Right cardiac atrium (tissue), 5 donors: ENCODE measurements at places on chromosomes 1 and 21. TPM values are rescaled to one million over a fixed set of nuclear protein-coding genes. Genes with fewer than 3 reads are reported as not detected.

GRCh38 chr1:191895049-191895448 is 263.2 kb upstream of the RGS18 start:
- DNase-seq: no peak

PFKFB2 gene
- 22.2 TPM for total RNA-seq

TMEM269 gene
- total RNA-seq: not detected

DNA sequence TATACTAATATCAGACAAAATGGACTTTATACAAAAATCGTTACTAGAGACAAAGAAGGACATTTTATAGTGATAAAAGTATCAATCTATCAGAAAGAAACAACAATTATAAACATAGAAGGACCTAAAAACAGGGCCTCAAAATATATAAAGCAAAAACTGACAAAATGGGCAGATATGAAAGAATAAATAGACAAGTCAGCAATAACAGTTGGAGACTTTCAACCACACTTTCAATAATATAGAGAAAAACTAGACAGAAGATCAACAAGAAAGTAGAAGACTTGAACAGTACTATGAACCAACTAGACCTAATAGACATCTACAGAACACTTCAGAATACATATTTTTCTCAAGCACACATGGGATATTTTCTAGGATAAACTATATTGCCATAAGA is 52.4 kb downstream of the MIS18A start:
- no peak for DNase-seq

SNRPE gene
- 57.0 TPM for total RNA-seq

IL20 gene
- not detected for total RNA-seq

OSCP1 gene
- total RNA-seq: 7.3 TPM

C1orf210 gene
- total RNA-seq: not detected

- DNase-seq: no peak
Observed at GRCh38 chr21:23799376-23799775, 1807.9 kb downstream of the MRPL39 start.

GRCh38 chr1:40985875-40986274 is 6.4 kb downstream of the CTPS1 start:
- DNase-seq: no peak

GRCh38 chr1:38474738-38475623 is 384.6 kb downstream of the RRAGC start:
- DNase-seq: no peak

DNA sequence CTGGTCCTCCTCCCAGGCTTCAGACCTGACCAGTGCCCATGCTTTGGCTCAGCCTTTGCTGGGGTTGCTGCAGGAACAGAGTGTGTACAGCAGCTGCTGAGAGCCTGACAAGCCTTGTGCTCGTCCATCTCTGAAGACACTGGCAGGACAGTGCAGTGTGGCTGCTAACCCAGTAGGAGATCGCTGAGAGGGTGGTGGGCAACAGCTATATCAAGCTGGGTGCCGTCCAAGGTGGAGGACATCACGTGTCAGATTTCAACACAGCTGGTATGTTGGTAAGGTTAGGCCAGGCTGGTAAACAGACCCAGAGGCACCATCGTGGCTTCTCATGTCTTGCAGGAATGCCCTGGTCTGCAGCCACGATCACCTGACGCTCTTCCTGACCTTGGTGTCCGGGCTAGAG is 17.9 kb upstream of the SLC25A34 start:
- no peak for DNase-seq

DNA sequence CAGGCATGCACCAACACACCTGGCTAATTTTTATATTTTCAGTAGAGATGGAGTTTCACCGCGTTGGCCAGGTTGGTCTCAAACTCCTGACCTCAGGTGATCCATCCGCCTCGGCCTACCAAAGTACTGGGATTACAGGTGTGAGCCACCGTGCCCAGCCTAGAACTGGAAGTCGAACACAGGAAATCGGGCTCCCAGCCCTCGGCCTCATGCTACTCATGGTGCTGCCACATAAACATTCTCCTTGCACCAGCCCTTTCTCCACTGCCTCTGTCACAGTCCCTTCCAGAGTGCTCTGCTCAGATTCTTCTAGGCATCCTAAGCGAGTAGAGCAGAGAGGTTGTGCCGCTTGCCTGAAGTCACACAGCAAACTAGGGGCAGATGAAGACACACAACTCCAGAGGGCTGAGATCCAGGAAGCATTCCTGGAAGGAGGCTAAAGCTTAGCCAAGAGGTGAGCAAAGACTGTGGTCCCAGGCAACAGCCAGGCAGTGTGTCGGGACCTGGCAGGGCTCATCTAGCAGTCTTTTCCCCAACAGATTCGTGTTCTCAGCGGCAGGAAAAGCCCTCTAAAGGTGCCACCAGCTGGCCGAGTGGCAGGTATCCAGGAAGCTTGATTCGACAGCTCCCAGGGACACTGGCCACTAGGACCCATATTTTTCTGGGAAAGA is 29.6 kb upstream of the NPPB start:
- DNase-seq: no peak

HSD11B1 gene
- total RNA-seq: 1.0 TPM

DNA sequence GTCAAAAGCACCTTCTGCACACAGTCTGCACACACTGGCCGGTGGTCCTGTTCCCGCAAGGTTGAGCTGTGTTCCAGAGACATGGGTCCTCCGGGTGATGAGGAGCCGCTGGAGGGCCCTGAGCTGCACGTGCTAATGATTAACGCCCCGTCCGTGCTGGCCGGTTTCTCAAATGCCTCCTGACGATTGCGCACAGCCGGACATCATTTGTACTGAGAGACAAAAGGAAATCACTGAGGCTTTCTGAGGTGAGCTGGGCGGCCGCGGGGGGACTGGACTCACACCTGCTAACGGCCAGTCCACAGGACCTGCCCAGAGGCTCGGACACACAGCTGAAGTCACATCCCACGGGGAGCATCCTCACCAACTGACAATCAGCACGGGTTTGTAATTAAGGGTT is 29.2 kb downstream of the POFUT2 start:
- peak; percentile 9 for DNase-seq

DNA sequence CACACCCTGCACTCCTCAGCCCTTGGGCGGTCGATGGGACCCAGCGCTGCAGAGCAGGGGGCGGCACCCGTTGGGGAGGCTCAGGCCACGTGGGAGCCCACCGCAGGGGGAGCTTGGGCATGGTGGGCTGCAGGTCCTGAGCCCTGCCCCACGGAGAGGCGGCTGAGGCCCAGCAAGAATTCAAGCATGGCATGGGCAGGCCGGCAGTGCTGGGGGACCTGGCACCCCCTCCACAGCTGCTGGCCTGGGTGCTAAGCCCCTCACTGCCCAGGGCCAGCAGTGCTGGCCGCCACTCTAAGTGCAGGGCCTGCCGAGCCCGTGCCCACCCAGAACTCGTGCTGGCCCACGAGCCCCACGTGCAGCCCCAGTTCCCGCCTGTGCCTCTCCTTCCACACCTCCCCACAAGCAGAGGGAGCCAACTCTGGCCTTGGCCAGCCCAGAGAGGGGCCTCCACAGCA is 555.0 kb upstream of the ADGRL4 start:
- DNase-seq: no peak

DNA sequence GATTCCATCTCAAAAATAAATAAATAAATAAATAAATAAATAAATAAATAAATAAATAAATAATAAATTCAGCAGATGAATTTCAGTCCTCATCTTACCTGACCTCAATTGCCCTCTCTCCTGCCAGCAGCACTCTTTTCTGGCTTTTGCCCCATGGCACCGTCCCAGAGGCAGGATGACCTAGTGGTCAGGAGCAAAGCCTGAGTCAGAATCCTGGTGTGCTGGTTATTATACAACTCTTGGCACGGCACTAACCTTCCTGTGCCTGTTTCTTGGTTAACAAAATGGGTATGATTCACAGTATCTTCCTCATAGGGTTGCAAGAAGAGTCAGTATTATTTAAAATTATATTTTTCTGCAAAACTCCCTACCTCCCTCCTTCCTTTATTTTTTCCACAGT is 43.0 kb downstream of the NKAIN1 start:
- DNase-seq: no peak

OR2G2 gene
- not detected for total RNA-seq

- DNase-seq: no peak
Observed at GRCh38 chr1:89615676-89616598, 17.0 kb upstream of the LRRC8C start.
